ENCODE measurements at places on chromosomes 2 and 18.

GRCh38 chr2:101007415-101008345 is 5.6 kb downstream of the RPL31 start:
- DNase-seq = no peak

- no peak for DNase-seq
Observed at GRCh38 chr18:8689517-8689916, 15.8 kb upstream of the MTCL1 start.

DNA sequence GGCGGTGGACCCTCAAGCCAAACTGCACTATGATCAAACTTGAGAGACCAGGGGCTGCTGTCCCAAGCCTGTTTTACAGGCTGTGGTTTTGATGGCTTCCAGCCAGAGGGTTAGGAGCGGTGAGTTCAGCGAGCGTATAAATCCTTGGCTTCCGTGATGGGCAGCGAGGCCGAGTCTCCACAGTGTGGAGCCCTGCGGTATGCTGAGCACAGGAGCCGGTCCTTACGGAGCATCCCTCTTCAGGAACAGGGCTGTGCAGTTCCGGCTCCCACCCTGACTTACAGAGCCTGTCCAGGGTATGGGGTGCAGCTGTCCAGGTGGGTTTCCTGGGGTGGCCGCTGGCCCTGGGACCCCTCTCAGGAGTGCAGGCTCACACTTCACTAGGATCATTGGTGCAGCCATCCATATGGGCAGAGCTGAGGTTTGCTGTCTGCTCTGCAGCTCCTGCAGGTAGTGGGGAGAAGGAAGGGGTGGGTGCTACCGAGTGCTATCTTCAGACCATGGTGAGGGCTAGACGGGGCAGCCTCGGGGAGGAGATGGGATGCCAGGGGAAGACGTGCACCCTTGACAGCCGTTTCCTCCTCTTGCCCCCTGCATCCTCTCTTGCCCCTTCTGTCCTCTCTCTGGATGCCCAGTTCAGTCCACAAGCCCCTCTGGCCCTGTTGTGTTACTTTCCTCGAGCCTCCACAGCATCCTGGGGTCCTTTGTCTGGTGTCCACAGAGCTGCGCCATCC is 104.3 kb downstream of the FAM210A start:
- DNase-seq = no peak

GRCh38 chr18:69250305-69251151 is 150.2 kb upstream of the DOK6 start:
- DNase-seq = no peak

DNA sequence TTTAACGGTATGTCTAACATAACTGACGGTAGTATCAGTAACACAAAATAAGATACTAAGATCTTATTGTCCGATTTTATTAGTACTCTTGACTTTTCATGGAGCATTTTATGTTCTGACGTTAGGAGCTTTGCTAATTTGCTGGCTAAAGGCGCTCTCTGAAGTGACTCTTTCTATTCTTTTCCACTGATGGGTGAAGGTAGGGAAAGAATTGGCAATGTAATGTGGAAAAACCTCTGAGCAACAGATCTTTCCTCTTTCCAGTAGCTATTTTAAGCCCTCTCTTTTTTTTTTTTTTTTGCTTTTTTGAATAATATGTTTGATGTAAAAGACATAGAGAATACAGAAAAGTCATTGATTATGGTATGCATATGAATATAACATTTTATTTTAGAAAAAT is 4.6 kb downstream of the CCNYL1 start:
- no peak for DNase-seq

- DNase-seq = no peak
Observed at GRCh38 chr2:157216286-157216965, 41.1 kb upstream of the GALNT5 start.

DNA sequence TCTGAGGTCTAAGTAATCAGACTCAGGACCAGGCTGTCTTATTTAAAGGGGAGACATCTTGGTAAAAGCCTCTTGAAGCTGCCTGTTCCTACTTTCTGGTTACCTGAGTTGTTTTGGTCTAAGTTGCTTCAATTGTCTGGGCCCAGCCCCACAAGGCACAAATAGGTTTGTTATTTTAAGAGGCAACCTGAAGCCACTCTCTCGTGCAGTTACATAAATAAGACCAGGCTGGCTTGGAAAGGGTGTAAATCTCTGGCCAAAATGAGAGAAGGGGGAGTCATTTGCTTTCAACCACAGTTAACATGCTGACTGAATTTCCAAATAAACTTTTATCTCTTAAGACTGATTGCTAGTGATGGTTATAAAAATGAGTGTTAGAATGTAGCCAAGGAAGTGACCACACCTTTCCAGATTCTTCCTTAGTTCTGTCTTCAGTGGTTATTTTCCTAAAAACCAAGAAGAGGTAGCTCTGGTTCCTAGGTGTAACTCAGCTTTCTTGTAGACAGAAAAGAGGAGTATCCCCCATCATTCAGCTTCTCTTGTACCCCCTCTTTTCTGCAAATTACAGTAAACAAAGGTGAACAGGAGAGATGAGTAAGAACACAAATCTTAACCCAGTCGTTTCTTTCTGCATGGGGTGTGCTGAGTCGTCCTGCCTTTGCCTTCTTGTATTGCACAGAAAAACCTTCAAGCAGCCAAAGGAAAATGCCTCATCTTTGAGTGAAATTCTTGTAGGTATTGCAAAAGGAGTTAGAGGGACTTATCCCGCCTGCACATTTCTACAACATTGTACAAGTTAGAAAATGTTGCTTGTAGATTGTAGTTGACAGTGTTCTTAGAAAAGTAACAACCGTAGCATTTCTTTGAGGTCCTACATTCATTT is 161.5 kb upstream of the NT5C1B start:
- DNase-seq = no peak

- DNase-seq = no peak
Observed at GRCh38 chr18:3401669-3402620, 48.0 kb upstream of the TGIF1 start.

GRCh38 chr2:138124521-138124920 is 160.2 kb downstream of the HNMT start:
- no peak for DNase-seq

GRCh38 chr18:4119127-4119648 is 335.9 kb downstream of the DLGAP1 start:
- no peak for DNase-seq

DNA sequence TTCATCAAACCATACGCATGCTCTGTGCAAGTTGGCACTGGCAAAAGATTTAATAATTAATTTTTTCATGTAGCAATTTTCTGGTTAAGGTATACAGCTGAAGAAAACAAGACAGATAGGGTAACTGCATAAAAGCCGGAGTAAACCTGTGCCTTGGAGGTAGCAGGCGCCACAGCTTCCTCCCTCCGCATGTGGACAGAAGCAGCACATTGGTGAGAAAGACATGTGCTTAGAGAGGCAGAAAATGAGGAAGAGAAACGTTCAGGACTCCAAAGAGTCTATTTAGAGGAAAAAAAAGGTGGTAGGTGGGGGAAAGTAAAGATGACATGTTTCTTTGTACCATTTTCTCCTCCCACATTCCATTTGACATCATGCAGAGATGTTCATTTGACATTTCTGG is 9.3 kb downstream of the ST6GAL2 start:
- peak; percentile 89 for DNase-seq

DNA sequence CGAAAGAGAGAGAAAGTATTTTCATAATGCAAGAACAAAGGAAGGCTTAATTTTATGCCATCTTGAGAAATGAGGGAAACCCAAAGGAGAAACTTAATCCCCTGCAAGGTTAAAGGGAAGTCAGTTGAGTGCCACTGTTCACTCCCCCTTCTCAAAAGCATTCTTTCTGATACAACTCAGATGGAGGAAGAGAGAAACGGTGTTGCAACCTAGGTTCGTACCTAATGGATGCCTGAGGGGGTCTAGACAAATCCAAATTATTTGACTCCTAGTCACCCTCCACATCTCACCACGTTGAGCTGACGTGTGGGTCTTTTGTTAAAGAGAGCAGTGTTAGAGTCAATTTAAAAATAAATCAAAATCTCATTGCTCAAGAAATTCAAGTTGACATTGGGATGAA is 52.6 kb upstream of the UNC80 start:
- DNase-seq = no peak

DNA sequence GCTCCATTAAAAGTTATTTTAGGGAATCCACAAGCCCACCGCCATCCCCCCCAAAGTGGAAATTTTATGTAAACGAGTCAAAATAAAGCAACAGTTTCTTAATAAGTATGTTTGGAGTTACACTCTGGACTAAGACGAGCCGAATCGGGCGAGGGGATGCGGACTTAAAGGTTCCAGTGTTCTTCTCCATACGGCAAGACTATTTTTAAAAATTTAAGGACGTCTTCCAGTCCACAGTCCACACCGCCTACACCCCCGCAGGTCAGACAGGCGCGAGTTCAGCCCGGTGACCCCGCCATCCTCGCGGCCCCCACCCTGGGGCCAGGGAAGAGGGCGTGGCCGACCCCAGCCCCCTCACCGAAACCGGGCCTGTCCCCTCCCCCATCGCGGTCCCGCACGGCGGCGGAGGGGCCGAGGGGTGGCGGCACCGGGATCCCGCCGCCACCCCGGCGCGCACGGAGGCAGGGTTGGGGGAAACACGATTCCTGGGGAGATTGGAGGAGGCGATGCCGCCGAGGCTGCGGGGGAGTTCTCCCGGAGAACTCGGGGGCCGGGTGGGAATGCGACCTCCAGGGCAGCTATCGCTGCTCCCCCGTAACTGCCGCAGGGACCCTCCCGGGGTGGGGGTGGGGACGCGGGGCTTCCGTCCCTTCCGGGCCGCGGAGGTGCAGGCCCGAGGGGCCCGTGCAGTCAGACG is 24.5 kb upstream of the SMAD7 start:
- DNase-seq = peak; percentile 28

GRCh38 chr2:24247592-24247991 is 72.7 kb downstream of the FAM228A start:
- DNase-seq = no peak

DNA sequence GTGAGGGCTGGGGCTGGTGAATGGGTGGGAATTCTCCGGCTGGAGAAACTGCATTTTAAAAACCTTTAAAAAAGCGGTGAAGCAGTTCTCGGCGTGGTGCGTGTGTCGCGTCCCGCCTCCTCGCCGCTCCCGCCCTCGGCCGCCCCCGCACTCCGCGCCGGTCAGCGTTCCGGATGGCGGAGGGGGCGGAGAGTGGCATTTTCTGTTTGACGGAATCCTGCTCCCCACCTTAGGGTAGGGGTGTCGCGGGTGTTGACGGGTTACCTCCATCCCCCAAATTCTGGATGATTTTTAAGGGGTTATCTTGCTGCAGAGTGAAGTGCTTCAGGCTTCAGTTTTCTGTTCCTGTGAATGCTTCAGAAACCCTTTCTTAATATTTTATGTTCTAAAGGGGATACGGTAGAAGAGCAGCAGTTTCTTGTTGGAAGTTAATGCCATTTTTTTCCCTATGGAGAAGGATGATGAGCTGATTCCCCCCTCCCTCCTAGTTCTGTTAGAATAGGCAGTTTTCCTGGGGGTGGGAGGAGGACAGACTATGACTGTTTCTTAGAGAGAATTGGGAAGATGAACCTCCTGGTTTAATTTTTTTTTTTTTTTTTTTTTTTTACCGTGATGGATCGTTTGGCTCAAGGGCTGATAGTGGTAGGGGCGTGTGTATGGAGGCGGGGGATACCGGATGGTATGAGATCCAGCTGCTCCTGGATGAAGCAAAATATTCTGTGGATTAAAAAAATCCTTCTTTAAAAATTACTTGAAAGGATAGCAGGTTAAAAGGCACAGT is 756 bp downstream of the ABI2 start:
- no peak for DNase-seq

- no peak for DNase-seq
Observed at GRCh38 chr18:49227001-49227380, 233.5 kb downstream of the DYM start.
